Mesenteric fat pad (tissue), 1 donor: ENCODE measurements at places on chromosomes 2 and 18. TPM values are rescaled to one million over a fixed set of nuclear protein-coding genes. Genes with fewer than 3 reads are reported as not detected.

DNA sequence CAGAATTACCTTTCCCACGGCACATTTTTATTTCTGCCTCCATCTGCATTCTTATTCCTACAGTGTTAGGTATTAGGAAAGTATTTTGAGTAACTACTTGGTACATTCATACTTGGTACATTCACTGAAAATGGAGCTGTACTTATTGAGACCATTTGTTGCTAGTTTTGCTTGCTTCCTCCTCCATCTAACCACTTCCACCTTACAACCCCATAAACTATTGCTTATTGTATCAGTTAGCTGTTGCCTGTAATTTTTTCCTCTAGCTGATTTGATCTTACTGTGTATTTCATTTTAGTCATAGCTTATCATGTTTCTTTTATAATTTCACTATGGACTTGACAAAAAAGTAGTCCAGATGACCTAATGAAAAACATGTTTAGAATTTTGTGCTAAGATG is 50.7 kb downstream of the AFTPH start:
- no peak for DNase-seq

GRCh38 chr2:47720036-47720435 is 62.9 kb upstream of the MSH6 start:
- DNase-seq, result no peak

DNA sequence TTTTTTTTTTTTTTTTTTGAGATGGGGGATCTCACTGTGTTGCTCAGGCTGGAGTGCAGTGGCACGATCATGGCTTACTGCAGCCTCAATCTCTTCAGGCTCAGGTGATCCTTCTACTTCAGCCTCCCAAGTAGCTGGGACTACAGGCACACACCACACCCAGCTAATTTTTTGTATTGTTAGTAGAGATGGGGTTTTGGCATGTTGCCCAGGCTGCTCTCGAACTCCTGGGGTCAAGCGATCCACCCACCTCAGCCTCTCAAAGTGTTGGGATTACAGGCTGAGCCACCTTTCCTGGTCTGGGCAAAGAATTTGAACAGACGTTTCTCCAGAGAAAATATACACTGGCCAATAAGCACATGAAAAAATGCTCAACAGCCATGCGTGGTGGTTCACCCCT is 2.9 kb upstream of the SNRNP200 start:
- DNase-seq, result no peak

DNA sequence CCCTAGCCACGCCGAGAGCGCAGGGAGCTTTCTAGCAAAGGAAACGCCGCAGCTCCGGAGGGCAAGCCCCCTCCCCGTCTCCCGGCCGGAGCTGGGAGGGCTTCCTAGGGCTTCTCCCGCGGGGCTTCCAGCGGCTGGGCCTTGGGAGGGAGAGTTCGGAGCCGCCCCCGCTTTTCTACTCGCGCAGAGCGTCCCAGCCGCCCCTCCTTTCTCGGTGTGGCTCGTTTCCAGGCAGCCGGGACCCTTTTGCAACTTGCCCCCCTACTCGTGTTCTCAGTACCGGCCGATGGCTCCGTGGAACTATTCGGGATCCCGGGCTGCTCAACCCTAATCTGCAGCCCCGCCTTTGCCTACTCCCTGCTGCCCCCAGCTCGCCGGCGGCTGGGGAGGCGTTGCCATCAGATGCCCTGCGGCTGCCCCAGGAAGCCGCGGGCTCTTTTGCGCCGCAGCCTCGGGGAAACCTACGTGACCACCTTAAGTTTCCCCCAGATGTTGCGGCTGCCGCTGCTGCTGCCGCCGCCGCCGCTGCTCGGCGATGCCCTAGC is 1.5 kb upstream of the NR4A2 start:
- no peak for DNase-seq

- no peak for DNase-seq
These were observed 40.4 kb downstream of the SH3BP4 start for GRCh38 chr2:234992196-234992595.

CPLX4 gene
- total RNA-seq, result not detected

PLCD4 gene
- 1.0 TPM for total RNA-seq

DNA sequence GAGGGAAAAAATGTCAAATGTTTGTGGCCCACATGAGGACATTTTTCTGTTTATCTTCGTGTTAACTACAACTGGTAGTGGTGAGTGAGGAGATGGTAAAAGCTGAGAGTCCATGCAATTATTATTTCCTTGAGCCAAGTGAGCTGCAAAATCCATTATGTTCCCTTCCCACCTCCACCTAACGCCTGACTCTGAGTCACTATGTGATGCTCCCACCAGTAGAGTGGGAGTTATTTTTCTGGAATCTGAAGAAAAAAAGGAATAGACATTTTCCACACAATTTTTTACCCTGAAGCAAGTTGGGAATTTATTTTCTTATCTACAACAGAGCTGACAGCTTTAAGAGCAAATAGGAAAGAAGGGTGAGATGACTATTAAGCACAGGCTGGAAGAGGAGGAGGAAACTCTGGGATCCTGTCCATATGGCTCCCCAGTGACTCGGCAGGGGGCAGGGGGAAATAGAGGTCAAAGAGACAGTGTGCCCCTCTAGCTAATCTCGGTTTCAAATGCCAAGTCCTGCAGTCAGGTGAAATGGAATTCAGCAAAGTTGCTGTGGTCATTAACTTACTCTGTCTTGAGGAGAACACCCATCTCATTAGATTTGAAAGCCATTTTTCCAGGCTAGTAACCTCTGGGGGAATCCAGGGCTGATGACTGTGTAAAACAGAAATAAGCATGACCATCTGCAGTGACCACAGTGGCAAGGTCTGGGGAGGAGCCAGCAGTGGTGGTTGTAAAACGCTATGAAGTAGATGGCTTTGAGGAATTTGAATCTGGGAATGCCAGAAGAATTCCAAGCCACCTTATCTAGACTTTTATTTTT is 463.9 kb downstream of the STK39 start:
- no peak for DNase-seq

DNA sequence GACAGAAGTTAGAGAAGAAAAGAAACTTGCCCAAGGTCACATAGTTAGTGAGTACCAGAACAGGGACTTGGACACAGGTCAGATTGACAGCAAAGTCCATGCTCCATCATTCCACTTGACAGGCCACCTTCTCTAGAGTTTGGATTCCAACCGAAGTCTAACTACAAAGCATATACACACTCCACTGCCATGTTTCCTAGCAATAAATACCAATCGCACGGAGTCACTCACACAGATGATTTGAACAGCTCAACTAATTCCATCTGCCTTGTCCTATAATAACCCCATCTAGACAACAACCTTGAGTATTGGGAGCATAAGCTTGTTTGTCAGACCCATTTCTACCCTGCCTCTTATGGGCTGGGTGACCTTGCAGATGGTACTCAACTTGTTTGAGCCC is 334.6 kb upstream of the MGAT5 start:
- no peak for DNase-seq

- no peak for DNase-seq
These were observed 5.9 kb downstream of the CSRNP3 start for GRCh38 chr2:165475277-165476004.

- no peak for DNase-seq
These were observed 43.6 kb downstream of the PPM1B start for GRCh38 chr2:44212302-44212701.

- no peak for DNase-seq
These were observed 98.7 kb upstream of the SLC66A3 start for GRCh38 chr2:11056614-11057013.

CYP27A1 gene
- 20.5 TPM for total RNA-seq

DNA sequence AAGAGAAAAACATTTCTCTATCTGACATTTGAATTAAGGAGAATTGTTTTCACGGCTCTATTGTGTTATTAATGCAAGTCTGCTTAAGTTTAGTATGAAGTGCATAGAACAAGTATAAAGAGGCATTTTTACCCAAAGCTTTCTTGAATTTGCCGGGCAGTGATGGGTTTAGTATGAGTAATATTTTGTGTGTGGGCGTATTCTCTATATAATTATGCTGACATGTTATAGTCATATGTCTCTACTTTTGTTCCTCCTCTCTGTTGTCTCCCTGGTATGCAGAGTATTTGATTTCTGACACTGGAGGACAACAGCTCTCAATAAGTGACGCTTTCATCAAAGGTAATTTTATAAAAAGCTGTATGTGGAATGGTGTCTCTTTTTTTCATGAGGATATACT is 45.9 kb downstream of the PIKFYVE start:
- no peak for DNase-seq

DNA sequence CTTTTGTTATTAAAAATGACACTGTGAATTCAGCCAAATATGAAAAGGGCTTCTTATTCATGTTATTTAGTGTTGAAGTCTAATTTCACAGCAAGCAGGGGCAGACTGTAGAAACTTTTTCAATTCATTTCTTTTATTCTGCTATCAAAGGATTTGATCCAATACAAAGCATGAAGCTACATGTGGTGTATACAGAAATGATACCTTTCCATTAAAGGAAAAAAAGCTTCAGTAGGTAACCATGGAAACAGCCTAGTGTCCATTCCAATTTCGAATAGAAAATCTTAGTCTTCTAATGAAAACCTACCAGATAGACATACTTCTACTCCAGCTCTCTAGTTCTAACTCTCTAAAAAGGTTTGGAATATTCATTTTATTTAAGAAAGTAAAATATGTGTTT is 276.2 kb upstream of the KCNJ3 start:
- DNase-seq, result no peak

DNA sequence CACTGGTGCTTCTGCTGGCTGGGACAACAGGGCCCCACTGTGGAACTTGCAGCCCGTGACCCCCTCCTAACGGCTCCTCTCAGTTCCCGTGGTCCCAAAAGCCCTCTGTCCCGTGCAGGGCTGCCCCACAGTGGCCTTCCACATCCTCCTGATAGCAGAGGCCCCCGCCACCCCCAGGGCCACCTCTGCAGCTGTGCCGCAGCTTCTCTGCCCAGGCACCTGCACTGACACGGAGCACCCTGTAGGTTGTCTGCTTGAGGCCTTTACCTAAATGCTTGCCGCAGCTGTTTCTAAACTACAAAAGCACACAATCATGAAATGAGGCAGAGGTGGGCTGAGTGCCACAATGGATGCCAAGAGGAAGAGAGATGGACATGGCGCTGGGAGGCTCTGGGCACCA is 13.5 kb upstream of the GRHL1 start:
- no peak for DNase-seq

DNA sequence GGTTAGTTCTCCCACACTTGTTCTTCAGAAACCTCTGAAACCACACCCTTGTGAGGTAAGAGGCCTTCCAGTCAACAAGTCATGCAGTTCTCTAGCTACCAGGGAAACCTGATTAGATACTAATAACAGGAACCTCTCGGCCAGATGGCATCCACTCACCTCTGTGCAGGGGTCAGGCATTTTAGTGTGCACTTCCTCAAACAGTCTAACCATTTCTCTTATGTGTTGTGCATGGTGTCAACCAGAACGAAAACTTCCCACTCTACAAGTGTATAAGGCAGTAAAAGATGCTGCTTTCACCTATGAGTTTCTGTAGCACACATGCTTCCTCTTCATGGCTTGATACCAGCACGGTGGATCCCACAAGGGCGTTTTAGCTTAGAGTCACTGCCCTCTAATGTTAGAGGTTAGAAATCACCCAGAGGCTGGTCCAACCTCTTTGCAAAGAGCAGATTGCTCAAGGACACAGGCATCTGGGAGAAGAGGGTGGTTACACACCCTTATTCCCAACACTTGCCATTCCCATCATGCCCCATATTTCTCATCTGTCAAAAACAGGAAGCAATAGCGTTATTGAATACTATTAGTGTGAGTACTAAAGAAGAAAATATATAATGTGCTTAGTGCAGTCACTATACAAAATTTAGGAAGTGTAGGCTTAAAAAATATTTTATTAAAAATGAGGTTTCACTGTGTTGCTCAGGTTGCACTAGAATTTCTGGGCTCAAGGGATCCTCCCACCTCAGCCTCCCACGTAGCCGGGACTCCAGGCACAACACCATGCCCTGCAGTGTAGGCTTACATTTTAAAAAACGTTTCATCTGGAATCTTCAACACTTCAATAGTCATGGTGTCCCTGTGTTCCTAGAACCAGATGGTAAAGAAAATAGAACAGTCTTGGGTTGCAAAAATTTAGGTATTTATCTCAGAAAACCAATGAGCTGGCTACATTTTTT is 34.5 kb upstream of the RAB31 start:
- DNase-seq, result no peak

GRCh38 chr2:192122946-192123345 is 71.8 kb downstream of the TMEFF2 start:
- no peak for DNase-seq

TMEFF2 gene
- not detected for total RNA-seq

- no peak for DNase-seq
These were observed 66.5 kb downstream of the GLS start for GRCh38 chr2:190947141-190947540.

RNMT gene
- total RNA-seq, result 23.2 TPM

DNA sequence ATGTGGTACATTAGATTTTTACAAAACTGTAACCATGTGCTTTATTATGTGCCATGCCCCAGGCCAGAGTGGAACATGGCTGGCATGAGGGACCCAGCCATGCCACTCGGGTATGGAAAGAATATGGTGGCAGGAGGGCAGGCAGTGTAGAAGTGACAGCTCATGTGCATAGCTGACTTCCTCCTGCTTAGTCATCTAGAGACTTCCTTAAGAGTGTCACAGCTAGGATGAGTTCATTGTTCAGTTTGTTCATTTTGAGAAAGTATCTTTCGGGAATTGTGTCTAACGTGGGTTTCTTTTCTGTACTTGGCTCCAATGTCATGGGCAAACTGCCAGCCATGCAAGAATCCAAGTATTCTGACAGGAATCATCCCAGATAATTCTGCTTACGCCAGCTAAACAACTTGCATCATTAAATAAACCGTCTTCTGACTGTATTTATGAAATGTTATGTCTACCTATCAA is 94.3 kb upstream of the ITGB6 start:
- no peak for DNase-seq

ADCY3 gene
- 216 TPM for total RNA-seq

CAPN14 gene
- 0.10 TPM for total RNA-seq

- DNase-seq, result no peak
These were observed 290.8 kb downstream of the KCNS3 start for GRCh38 chr2:18169121-18169892.

- no peak for DNase-seq
These were observed 11.0 kb upstream of the ALPK2 start for GRCh38 chr18:58639751-58640427.

DNA sequence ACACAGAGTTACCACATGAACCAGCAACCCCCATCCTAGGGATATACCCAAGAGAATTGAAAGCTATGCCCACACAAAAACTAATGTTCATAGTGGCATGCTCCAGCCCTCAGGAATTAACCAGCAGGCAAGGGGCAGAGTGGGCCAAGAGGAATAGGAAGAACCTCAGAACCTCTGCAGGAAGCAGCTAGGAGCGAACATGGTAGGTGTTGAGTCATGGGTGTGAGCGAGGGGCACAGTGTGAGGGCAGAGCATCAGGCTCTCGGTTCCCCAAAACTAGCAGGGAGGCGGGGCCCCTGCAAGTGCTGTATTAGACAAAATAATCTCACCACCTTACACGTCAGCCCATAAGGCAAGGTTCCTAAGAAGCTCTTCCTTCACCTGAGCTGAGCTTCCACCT is 5.6 kb upstream of the RUFY4 start:
- DNase-seq, result no peak
